Testis (tissue), 5 donors: ENCODE measurements at places on chromosomes 1 and 21. TPM values are rescaled to one million over a fixed set of nuclear protein-coding genes. Genes with fewer than 3 reads are reported as not detected.

The CLCNKA gene
- total RNA-seq, result 6.5 TPM

The GBP7 gene
- total RNA-seq, result not detected

The RNU1-4 gene
- total RNA-seq, result under 0.01 TPM

DNA sequence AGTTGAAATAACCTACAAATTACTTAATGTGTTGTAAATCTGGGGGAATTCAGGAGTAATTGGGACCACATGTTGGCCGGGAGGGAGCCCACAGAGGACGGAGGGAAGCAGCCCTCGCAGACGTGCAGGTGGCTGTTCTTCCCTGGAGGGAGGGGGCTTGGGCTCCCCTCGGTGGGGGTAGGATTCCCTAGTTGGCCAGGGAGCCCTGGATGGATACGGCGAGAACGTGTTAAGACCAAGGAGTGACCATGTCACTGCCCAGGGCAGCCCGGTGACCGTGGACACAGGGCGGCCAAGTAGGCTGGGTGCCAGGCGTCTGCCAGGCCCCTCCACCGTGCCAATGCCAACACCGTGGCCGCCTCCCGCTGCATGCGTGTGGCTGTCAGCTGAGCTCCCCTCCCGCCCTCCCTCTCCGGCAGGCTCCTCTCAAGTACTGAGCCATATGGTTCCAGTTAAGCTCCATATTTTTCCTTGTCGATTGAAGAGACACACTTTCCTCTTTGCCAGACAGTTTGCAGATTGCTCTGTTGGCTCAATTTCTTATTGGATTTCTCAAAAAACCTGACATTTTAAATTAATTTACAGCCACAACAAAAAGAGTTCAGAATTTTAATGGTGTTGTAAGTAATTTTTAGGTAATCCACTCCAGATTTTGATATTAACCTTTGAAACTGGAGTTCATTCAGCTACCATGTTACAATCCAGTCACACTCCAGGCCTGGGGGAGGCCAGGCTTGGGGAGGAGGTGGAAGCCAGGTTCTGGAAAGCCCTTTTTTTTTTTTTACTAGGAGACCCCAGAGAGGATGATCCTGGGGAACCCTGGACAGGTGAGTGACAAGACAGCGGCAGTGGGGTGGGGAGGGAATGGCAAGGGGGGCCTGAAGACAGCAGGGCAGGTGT lies 71.2 kb downstream of the CASZ1 start:
- no peak overlapping the region for H3K4me3 ChIP-seq
- DNase-seq, result peak; percentile 24
- no peak overlapping the region for H3K27ac ChIP-seq
- no peaks in the 10 kb centered on the region for H3K4me1 ChIP-seq
- no peaks in the 10 kb centered on the region for H3K27me3 ChIP-seq

DNA sequence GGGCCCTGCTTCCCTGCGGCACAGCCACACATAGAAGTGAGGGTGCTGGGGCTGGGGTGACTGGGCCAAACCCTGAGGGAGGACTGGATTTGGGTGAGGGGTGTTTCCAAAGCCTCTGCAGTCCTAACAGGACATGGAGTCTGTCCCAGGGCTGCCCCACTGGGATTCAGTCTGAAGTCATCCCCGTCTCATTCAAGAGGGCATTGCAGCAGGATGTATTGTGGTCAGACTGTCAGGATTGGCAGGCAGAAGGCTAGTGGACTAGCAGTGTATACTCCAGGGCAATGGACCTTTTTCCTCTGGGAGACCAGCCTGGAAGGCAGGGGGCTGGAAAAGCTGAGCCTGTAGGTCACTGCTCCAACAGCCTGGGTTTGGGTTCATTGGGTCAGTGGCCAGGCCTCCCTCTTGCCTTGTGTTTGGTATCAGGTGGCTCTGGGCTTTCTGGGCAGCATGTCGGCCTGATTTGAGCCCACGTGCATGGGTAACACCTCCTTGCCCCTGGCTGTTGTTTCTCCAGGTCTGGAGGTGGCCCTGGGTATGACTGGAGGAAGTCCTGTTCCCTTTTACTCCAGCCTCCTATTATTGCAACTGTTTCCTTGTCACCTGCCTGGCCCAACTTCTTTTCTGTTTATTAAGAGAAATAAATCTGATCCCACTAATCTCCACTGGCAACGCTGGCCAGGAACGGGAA lies 41.0 kb upstream of the SYNC start:
- H3K27ac ChIP-seq, result peak overlapping the region; percentile 78
- no peak overlapping the region for H3K4me3 ChIP-seq
- H3K36me3 ChIP-seq, result no peaks in the 10 kb centered on the region
- DNase-seq, result no peak

DNA sequence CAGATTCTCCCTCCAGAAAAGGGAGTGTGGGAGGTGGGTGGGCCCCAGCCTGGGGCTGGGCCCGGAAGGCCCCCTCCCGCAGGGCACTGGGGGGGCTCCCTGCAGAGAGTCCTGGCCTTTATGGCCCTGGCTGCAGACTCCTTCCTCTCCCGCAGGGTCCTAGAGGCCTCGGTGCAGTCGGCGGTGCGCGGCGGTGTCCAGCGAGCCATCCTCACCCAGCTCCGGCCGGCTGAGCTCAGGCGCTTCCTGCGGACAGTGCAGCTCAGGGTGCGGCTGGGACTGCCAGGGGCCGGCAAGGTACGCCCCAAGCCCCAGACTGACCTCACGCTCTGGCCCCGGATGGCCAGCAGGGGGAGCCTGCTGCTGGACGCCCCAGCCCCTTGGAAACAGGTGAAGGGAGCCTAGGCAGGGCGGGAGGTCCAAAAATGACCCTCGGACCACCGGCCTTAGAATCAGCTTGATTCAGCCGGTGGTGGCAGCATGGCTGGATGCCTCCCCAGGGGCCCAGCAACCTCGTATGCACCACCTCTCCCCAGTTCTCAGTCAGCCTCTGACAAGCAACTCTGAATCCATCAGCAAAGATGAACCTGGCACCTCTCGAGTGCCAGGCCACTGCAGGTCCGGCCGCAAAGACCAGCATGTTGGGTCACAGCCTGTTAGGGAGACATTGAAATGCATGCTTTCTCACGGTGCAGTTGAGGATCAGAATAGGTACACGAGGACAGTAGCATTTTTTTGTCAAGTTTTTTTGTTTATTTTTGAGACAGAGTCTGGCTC lies 20.6 kb downstream of the MTHFR start:
- H3K27me3 ChIP-seq, result no peaks in the 10 kb centered on the region
- peak; percentile 76 for DNase-seq
- H3K27ac ChIP-seq, result peak overlapping the region; percentile 58
- H3K4me1 ChIP-seq, result peaks cover 49% of the 10 kb centered on the region
- H3K4me3 ChIP-seq, result no peak overlapping the region

GRCh38 chr1:210707300-210708240 lies 378.9 kb downstream of the HHAT start:
- H3K27me3 ChIP-seq, result no peaks in the 10 kb centered on the region
- H3K27ac ChIP-seq, result no peak overlapping the region
- no peak overlapping the region for H3K4me3 ChIP-seq

DNA sequence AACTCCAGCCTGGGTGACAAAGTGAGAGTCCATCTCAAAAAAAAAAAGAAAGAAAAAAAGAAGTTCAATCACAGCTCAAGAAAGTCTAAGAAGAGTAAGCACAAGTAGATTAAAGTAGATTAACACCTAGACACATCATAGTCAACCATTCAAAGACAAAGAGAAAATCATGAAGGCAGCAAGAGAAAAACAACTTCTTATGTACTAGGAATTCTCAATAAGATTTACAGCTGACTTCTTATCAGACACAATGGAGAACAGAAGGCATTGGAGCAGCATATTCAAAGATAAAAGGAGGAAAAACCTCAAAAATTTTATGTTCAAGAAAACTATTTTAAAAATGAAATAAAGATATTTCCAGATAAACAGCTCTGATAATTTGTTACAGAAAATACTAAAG lies 147.3 kb downstream of the LBR start:
- no peaks in the 10 kb centered on the region for H3K36me3 ChIP-seq
- DNase-seq, result no peak
- no peak overlapping the region for H3K4me3 ChIP-seq
- no peak overlapping the region for H3K27ac ChIP-seq
- no peaks in the 10 kb centered on the region for H3K27me3 ChIP-seq
